HFFc6 (cell line): ENCODE measurements at places on chromosomes 5 and 9. TPM values are rescaled to one million over a fixed set of nuclear protein-coding genes. Genes with fewer than 3 reads are reported as not detected.
A peak's percentile ranks its signal among the peaks of the same experiment; 100 is the strongest.

GRCh38 chr9:86042199-86042978 lies 57.0 kb downstream of the GOLM1 start:
- no peak for DNase-seq

DNA sequence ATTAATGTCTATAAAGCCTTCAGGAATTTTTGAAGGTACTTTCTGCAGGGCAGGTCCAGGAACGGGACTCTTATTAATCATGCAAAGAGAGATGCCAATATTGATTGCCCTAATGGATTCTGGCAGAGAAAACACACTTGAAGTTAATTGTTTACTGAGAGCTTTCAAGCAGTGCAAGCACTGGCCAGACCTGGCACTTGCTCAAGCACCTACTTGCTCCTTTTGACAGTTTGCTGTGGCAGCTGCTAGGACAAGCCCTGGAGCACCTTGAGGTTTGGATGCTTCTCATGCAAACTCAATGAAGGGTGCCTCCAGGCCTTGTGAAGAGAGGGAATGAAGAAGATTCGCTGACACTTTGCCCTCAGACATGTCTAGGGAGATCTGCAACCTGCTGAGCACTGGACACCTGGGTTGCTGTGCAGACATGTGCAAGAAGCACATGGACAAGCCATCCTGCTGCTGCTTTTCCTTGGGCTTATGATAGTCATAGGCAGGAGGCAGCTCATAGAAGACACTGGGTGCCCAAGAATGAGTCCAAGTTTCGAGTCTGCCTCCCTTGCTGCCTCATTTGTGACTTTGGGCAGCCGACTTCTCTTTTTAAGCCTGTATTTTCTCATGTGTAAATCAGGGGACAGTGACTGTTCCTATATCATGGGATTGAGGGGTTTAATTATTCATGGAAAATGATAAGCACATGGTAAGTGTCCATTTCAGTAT lies 88.8 kb upstream of the EQTN start:
- no peak for DNase-seq

DNA sequence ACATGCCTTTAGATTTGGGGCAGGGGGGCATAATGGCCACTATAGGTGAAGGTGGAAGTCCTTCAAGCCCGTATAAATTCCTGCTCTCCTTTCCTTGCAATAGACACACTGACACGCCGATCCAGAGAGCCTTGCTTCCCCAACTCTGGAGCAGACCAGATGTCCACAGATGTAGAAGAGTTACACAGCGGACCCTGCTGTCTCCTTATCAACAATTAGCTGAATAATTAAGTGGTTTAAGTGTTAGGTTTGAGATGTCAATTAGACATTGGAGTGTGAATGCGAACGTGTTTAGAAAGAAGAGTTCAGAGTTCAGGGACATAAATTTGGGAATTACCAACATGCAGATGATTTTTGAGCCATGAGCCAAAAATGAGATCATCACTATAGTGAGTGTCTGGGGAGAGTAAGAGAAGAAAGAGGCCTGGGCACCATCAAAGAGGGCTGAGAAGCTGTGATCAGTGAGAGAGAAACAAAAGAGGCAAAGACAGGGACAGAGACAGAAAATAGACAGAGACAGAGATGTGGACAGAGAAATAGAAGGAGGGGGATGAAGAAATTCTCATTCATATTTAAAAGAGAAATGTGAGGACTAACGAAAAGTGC lies 734.4 kb upstream of the ADAMTS16 start:
- no peak for DNase-seq

GRCh38 chr5:98929710-98930298 lies 997 bp upstream of the CHD1 start:
- DNase-seq = no peak

GRCh38 chr5:76816110-76816831 lies 2.6 kb upstream of the F2RL1 start:
- DNase-seq = peak; percentile 43

DNA sequence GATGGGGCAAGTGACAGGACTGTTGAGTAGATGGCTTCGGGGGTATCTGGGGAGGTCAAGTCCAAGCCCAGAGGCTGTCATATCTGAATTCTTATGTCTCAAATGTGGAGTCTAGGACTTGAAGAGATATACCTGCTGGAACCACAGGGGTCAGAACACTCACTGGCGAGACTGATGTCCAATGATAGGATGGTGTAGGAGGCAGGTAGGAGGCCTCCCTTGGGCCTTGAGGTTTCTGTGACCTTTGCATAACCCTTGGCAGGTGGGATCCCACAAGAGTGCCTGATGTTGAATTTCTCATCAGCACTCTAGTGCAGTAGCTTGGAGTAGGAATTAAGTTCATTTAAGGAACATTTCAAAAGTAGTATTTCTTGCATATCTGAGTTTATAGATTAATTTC lies 2.8 kb downstream of the CCL21 start:
- DNase-seq = no peak

DNA sequence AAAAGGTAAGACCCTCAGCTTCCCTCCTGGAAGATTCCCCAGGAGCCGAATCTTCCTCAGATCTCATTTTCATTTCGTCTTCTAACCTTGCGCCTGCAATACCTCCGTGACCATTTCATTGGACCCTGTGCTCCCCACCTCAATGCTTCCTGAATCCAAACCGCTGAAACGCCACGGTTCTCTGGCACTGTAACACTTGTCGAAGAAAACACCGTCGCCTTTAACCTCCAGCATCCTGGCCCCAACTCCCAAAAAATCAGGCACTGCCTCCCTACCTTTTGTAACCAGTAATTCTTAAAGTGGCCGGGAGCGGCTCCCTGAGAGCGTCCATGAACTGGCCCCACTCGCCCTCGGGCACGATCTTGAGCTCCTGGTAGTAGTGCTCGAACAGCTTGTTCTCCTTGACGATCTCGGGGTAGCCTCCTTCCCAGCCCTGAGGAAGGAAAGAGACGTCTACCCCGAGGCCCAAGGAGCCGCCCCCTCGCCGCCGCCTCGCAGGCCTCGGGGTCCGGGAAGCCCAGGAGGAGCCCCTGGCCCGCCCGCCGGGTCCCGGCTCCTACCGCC lies 438 bp downstream of the NSUN2 start:
- DNase-seq = peak; percentile 17

The SAXO1 gene
- not detected in 3 replicates for total RNA-seq

DNA sequence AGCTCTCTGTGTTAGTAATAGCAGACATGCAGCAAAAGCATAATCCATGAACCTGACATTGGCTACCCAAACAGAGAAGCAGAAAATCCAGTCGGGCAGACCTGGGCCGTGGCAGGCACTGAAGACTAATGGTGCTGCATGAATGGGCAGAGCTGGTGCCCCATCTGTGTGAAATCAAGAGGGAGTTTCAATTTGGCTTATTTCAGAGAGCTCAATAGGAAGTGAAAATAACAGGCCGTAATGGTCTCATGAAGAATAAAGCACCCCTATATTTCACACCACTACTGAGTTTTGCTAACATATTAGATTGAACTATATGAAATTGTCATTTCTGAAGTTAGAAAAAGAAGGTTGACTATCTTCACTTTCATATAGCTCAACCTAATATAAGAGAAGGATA lies 149.7 kb downstream of the ENC1 start:
- no peak for DNase-seq

- peak; percentile 36 for DNase-seq
These were observed 11.4 kb downstream of the TMEM245 start for GRCh38 chr9:109108318-109108717.

DNA sequence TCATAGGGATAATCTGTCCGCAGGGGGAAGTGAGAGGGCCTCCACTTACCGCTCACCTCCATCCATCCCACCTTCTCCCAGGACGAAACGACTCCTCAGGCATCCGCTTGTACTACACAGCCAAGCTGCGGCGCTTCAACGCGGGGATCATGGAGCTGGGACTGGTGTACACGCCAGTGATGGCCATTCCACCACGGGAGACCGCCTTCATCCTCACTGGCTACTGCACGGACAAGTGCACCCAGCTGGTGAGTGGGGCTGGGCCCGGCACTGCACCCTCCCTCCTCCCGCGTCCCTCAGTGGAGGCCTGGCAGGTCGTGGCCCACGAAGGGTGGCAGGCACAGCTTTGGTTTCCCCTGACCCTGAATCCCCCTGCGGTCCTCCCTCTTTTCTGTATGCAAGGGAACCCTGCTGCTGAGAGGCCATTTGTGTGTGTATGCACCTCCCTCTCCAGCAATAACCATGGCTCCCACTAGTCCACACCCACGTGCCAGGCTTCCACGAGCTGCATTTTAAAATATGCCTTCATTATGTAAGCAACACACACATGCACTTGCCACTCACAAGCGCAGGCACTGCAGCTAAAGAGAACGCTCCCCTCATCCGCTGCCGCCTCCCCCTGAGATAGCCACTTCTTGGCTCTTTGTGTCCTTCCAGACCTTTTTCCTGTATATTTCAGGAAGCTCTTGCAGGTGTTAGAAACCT lies 11.8 kb downstream of the DBH start:
- DNase-seq = no peak

- peak; percentile 55 for DNase-seq
These were observed 6.0 kb downstream of the RAPGEF6 start for GRCh38 chr5:131628990-131629389.

The GDF9 gene
- total RNA-seq = 0.14 to 0.15 TPM in 2 of 3 replicates, not detected in the other

The SHISAL2B gene
- not detected in 3 replicates for total RNA-seq

The TMED9 gene
- total RNA-seq = 339 to 435 TPM (median 376 TPM) in 3 replicates

- DNase-seq = no peak
These were observed 276.9 kb upstream of the WWC1 start for GRCh38 chr5:168014433-168015123.

DNA sequence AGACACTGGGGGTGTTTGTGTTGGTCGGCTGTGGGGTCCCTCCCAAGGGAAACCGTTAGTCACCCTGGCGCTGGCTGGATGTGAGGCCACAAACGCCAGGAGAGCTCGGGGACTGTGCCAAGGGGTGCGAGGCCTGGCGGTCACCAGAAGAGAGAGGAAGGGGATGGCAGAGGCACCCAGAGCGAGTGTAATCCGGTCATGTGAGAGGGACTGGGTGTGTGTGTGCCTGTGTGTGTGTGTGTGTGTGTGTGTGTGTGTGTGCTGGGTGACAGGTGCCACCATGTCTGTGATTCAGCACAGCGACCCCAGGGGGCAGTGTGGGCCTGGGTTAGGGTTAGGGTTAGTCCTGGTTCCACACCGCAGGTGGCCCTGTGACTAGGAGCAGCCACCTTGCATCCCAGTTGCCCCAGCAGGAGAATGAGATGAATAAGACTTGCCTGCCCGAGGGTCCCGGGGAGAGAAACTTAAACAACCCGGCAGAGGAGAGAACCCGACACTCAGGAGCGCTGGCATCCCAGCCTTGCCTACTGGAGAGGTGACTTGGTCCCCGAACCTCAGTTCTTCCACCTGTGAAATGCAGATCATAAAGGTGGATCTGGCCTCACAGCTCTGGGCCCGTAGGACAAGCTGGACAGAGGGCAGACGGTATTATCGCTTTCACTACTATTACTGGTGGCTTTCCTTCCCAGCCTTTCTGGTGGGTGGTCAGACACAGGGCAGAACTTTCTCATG lies 1.4 kb upstream of the ADAMTSL2 start:
- peak; percentile 41 for DNase-seq

The ARL14EPL gene
- not detected in 3 replicates for total RNA-seq

DNA sequence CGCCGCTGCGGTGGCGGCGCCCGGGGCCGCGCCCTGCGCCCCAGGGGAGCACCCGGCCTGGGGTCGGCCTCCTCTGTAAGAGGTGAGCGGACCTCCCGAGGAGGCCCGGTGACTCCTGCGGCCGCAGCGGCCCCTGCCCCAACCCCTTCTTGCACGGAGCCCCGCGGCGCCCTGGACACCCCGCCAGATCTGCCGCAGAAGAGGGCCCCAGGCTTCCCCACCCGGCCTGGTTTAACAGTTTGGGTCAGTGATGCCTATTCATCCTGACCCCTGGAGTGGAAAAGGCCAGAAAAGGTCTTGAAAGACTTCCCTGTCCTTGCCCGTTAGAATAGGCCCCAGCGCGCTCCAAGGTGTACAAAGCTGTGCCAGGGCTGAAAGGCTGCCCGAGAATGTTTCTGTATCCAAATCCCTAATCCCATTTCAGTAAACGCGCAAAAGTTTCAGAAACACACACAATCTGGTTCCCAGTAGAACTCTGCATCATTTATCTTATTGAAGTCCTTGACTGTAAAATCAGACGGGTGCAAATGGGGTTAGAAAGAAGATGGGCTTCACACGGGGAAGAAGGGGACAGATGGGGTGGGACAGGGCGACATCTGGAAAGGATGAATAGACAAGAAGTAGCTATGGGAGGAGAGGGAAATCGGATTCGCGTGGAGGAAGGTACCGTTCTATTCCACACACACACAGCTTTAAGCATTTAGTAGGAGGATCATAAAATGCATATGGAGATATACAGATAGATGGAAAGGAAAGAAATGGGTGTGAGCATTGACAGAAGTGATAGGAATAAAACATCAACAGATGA lies 1.1 kb upstream of the SSBP2 start:
- DNase-seq = no peak

DNA sequence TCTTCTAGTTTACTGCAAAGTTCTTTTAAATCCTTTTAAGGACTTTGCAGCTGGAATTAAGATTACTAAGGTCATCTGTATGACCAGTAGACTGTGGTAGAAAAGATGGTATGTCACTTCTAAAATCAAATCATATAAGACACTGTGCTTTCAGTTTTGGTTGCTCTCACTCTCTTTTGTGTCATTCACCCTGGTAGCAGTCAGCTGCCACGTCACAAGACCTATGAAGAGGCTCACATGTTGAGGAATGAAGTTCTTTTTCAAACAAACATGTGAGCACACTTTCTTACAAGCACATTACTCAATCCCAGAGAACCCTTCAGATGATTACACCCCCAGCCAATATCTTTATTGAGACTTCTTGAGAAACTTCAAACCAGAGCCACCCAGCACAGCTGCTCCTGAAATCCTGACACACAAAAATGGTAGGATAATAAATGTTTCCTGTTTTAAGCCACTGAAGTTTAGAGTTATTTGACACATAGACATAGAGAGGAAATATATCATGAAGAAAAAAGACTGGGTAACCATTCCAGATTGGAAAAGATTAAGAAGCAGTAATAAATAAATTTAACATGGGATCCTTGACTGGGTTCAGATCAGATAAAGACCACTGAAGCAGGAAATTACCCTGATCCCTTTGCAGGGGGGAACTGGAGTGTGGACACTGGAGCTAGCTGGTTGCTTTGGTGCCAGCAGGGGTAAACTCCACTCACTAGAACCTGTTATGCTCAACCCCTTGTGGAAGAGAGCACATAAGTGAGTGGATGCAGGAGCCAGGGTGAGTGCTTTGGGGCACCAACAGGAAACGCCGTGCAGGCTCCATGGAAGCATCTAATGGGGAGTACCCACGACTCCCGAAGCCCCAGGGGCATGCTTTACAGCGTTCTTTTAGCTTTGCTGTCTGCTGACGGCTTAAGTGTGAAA lies 64.1 kb downstream of the SLCO4C1 start:
- no peak for DNase-seq

GRCh38 chr5:107949688-107950341 lies 279.1 kb upstream of the EFNA5 start:
- DNase-seq = no peak
